NCI-H1417 treated with DMSO at 0.1 percent for 48 hours (cell line): ENCODE measurements at places on chromosomes 1 and 21.

- DNase-seq: no peak
Observed at GRCh38 chr1:205766038-205766437, 9.2 kb downstream of the RAB29 start.

- DNase-seq: no peak
Observed at GRCh38 chr1:221085701-221086375, 206.6 kb downstream of the HLX start.

- DNase-seq: no peak
Observed at GRCh38 chr1:111483166-111483565, 9.4 kb downstream of the C1orf162 start.

DNA sequence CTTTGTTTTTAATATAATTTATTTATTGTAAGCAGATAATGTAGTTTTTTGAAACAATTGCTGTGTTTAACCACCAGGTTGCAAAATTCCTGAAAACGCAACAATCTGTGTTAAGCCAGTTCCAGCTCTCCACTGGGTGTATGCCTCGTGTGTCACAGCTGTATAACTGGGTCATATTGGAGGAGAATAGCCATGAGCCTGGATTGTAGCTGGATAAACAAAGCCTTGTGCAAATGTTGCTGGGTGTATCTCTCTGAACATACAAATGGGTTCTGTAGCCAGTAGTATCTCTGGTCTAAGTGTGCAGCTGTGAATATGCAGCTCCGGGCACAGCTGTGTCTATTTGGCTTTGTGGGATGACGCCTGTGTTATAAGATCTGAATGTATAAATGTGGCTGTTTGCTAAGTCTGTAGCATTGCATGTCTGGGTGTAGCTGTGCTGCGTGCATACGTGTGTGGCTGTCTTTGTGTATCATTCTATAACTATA, 2.8 kb downstream of the TCEA3 start:
- no peak for DNase-seq

DNA sequence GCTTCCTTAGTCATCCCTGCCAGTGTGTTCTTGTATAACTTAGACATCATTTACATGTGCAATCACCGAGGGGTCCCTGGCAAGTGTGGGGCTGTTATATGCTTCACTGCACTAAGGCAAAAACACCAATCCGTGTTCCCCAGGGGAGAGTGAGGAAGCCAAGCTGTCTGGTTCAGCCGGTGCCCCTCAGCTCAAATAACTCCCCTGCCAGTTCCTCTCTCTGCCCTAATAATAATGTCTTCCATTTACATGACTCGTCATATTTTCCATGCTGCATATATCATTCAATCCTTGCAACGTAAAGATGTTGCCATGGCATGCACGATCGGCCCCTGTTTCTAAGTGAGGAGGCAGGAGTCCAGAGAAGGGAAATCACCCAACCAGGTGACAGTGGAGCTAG, 24.4 kb upstream of the NDC1 start:
- DNase-seq: no peak

- DNase-seq: no peak
Observed at GRCh38 chr1:102628109-102628613, 480.2 kb downstream of the COL11A1 start.

DNA sequence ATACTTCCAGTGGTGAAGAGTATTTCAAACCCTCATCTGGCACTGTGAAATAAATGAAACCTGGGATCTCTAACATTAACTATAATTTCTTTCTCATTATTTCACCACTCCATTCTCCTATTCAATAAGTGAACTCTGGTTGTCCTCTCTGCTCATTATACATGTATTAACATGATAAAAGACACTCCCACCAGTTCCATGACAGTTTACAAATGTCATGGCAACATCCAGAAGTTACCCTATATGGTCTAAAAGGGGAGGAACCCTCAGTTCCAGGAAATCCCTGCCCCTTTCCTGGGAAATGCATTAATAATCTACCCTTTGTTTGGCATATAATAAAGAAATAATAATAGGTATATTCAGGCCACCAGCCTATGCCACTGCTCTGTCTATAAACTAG, 62.7 kb upstream of the BRINP3 start:
- DNase-seq: no peak

GRCh38 chr1:62337706-62338631, 18.7 kb upstream of the KANK4 start:
- no peak for DNase-seq

DNA sequence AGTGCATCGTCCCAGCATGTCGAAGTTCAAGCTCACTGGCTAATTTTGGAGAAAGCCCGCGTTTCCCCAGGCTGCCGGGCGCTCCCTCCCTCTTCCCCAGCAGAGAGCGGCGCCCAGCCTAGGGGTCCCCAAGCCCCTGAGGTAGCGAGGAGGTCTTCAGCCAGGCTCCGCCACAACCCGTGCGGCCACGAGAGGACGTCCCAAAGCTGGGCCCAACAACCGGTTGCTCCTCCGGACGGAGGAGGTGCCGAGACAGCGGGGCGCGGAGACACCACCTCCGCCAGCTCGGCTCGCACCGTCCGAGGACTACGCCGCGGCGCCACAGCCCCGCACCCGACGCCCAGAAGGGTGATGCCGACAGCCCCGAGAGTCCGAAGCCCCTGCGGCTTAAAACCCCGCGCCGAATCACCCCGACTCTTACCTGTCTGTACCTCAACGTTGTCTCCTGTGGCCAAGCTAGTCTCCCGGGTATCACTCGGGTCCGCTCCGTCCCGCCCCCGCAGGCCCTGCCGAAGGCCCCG, at the start of gene DENND2C:
Gene DENND2C (minus strand): TSS at position 488 of the 521 bp plus-strand sequence. CDS start 44,065 bp downstream, outside the sequence.
- no peak for DNase-seq

DNA sequence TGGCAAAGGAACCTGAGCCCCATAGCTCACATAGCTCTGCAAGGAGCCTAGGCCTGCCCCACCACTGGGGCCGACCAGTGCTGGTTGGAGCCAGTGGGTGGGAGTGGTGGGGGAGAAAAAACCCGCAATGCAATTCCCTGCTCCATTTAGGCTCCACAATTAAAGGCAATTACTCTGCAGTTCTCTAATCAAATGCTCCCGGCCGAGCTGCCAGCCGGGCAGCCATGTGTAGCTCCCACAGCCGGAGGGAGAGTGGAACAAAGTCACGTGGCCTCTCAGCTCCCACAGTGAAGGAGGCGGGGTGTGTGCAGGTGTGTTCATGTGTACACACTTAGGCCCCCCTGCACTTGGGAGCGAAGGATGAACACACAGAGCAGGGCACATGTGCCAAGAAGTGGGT, 81.6 kb downstream of the KIRREL1 start:
- DNase-seq: no peak

GRCh38 chr1:154129391-154129970, 25.4 kb downstream of the NUP210L start:
- DNase-seq: no peak

- DNase-seq: no peak
Observed at GRCh38 chr1:117606649-117607430, 992 bp downstream of the TENT5C start.

DNA sequence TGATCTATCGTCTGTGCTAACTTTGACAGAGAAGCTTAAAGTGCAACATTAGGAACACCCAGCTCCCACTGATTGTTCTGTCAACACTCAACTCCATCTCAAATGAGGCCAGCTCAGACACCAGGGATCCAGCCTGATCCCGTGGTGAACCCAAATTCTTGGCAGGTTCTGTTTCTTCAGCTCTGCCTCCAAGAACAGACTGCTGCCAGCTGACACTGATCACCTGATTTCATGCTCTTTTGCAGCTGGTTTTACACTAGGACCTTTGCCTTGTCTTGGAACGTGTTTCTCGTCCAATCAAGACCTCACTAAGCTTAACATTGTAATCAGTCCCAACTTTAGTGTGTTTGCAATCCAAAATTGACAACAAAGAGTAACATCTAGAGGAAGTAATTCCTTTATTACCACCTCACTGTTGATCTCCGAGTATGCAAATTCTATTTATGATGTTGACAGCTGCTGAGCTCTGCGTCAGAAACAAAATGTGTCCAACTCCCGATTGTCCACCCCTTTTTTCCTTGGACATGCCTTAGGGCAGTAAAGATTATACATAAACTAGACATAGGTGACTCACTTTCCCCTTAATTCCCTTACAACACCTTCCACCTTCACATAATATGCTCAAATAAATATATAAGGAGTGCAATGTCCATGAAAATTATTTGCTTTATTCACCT, 1.6 kb upstream of the HYI start:
- no peak for DNase-seq

- peak; percentile 27 for DNase-seq
Observed at GRCh38 chr1:25875154-25875855, at the start of gene PAQR7. PAQR7 (minus strand) TSS chr1:25875708; CDS start chr1:25863839, 11,869 bp downstream.

GRCh38 chr1:204338997-204339396, 20.7 kb downstream of the PLEKHA6 start:
- no peak for DNase-seq

- DNase-seq: no peak
Observed at GRCh38 chr1:63555480-63555879, 32.2 kb downstream of the EFCAB7 start.

- DNase-seq: no peak
Observed at GRCh38 chr1:36523850-36524249, 41.1 kb upstream of the CSF3R start.

- DNase-seq: no peak
Observed at GRCh38 chr1:198287916-198288315, 131.1 kb downstream of the NEK7 start.

GRCh38 chr1:54931275-54931840, 44.4 kb upstream of the DHCR24 start:
- no peak for DNase-seq

- no peak for DNase-seq
Observed at GRCh38 chr1:220325306-220325995, 53.2 kb upstream of the RAB3GAP2 start.

DNA sequence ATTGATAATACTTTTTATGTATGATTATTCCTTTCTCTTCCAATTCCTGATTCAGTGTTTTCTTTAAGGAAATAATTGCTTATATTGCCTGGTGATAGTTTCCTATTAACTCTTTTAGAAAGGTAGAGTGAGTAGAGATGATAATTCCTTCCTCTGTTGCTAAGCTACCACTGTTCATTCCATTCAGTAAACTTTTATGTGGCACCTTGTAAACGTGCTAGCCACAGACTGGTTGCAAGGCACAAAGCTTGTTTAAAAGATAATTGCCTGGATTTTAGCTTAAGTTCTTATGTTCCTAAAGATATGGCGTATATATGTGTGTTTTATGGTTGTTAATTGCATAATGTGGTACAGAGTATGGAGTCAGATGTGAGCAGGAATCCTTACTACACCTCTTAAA, 3.2 kb downstream of the ZFYVE9 start:
- no peak for DNase-seq
